Mesendoderm (in vitro differentiated cells): ENCODE measurements at places on chromosomes 11 and 22.

DNA sequence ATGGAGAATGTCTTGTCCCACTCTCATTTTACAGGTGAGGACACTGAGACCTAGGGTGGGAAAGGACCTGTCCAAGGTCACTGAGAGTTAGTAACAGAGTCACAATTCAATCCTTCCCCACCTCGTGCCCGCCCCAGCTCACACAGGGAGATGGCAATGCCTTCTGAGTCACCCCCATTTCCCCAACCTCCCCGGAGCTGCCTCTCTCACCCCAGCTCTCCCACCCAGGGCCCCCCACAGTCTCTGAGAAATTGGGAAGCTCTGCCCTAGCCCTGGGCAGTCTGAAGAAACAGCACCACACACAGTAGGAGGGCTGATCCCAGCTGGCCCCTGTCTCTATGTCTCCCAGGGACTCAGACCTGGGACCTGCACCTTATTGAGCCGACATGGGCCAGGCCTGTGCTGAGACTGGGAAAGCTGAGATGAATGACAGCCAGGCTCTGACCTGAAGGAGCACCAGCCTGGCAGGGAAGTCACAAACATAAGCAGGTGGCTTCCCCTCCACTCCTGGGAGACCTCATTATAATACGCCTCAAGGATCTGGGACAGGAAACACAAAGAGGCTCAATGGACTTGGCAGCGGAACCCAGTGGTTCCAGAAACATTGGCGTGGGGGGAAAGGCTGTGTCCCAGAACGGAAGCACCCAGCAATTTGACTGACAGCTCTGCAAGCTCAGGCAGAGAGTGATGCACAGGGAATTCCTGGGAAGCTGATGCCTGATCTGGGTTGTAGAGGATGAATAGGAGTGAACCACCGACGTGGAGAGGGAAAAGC lies 51.0 kb downstream of the CD6 start:
- no peak for DNase-seq

- DNase-seq = no peak
These were observed 36.2 kb upstream of the CSNK2A3 start for GRCh38 chr11:11389238-11389637.

- DNase-seq = no peak
These were observed 220.1 kb downstream of the BLID start for GRCh38 chr11:121895919-121896318.

- DNase-seq = no peak
These were observed 57.1 kb downstream of the TRAF6 start for GRCh38 chr11:36452961-36453360.

DNA sequence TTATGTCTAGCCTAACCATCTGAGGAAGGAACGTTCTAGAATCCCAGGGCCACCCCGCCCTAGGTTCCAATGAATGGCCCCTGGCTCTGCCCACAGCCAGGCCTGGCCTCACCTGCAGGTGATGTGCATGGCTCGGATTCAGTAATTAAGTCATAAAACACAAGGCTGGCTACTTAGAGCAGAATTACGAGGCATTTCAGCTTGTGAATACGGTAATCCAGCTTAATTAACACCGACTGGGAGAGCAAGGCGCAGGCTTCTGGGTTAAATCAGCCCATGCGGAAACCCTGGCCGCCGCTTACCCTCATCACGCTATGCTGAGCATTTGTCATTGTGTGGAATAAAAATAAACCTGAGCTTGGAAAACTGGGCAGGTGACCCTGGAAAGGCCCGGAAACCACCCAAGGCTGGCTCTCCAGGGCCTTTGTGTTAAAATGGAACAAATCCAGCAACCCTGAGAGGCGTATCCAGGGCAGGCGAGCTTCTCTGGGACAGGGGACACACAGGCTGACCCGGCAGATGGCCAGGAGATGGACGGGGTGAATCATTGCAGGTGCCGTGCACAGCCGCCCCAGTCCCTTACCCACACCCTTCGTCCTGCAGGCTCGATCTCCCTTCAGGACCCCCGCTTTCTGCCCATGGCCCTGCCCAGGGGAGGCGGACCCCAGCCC lies 220.2 kb downstream of the CTTN start:
- DNase-seq = no peak

- DNase-seq = no peak
These were observed 52.3 kb downstream of the SC5D start for GRCh38 chr11:121344824-121345223.

- DNase-seq = no peak
These were observed 15.7 kb downstream of the DUSP8 start for GRCh38 chr11:1556278-1556902.

DNA sequence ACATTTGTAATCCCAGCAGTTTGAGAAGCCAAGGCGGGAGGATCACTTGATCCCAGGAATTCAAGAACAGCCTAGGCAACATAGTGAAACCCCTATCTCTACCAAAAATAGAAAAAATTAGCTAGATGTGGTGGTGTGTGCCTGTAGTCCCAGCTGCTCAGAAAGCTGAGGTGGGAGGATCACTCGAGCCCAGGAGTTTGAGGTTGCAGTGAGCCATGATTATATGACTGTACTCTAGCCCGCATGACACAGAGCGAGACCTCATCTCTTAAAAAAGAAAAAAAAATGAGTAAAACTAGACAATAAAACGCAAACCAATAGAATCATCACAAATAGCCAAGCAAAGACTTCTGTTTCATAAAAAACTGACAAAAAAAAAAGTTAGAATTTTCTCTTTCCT lies 21.8 kb downstream of the NUCB2 start:
- no peak for DNase-seq
